ENCODE measurements at places on chromosomes 4 and X. TPM values are rescaled to one million over a fixed set of nuclear protein-coding genes. Genes with fewer than 3 reads are reported as not detected.

GRCh38 chr4:147901388-147901787, 169.5 kb downstream of the ARHGAP10 start:
- DNase-seq = no peak
- H3K27ac ChIP-seq = no peak overlapping the region
- H3K27me3 ChIP-seq = no peaks in the 10 kb centered on the region
- no peaks in the 10 kb centered on the region for H3K36me3 ChIP-seq
- no peak overlapping the region for H3K4me3 ChIP-seq

GRCh38 chrX:18676470-18676869, 4.6 kb upstream of the RS1 start:
- H3K4me1 ChIP-seq = no peaks in the 10 kb centered on the region
- no peak overlapping the region for H3K27ac ChIP-seq
- H3K27me3 ChIP-seq = no peaks in the 10 kb centered on the region

- no peak overlapping the region for H3K27ac ChIP-seq
- no peaks in the 10 kb centered on the region for H3K4me1 ChIP-seq
- H3K4me3 ChIP-seq = no peak overlapping the region
- no peaks in the 10 kb centered on the region for H3K36me3 ChIP-seq
- no peaks in the 10 kb centered on the region for H3K27me3 ChIP-seq
Measured at GRCh38 chrX:7704205-7704604, 138.8 kb upstream of the VCX start.

DNA sequence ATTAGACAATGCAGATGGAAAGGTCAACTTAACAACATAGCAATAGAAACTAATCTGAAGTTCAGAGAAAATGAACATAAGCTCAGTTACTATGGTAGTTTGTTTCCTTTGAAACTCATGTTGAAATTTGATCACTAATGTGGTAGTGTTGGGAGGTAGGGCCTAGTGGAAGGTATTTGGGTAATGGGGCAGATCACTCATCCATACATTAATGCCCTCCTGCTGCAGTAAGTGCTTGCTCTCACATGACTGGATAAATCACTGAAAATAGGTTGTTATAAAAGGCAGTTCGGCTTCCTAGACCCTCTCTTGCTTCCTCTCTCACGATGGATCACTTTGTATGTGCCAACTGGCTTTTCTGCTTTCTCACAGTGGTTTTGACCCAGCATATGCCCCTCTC, 567.4 kb upstream of the GALNT7 start:
- H3K27ac ChIP-seq = no peak overlapping the region
- no peak overlapping the region for H3K4me3 ChIP-seq
- no peaks in the 10 kb centered on the region for H3K36me3 ChIP-seq

GRCh38 chr4:25101836-25102235, 58.4 kb downstream of the SEPSECS start:
- DNase-seq = no peak
- H3K36me3 ChIP-seq = no peaks in the 10 kb centered on the region
- no peaks in the 10 kb centered on the region for H3K27me3 ChIP-seq
- H3K4me3 ChIP-seq = no peak overlapping the region
- H3K27ac ChIP-seq = no peak overlapping the region

DNA sequence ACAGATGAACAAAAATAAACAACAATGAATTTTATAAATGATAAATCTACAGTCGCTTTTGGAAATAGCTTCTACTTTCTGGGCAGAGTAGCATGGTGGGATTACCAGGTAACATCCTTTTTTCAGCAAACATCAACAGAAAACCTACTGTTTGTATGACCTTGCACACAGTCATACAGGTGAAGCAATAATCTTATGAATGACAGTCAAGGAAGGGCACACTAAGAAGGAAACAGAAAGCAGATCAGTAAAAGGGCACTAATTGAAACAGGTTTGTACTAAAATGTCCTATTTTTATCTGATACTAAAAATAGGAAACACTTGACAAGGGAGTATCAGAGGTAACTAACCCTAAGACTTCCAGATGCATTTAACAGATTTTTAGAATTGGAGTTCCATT, 108.9 kb downstream of the DLG3 start:
- no peak overlapping the region for H3K4me3 ChIP-seq
- peaks cover 4% of the 10 kb centered on the region for H3K4me1 ChIP-seq
- no peaks in the 10 kb centered on the region for H3K36me3 ChIP-seq
- DNase-seq = no peak
- no peaks in the 10 kb centered on the region for H3K27me3 ChIP-seq

GRCh38 chr4:54446581-54446980, 211.2 kb upstream of the KIT start:
- no peaks in the 10 kb centered on the region for H3K27me3 ChIP-seq
- no peaks in the 10 kb centered on the region for H3K36me3 ChIP-seq
- H3K4me3 ChIP-seq = no peak overlapping the region
- no peak overlapping the region for H3K27ac ChIP-seq
- no peaks in the 10 kb centered on the region for H3K4me1 ChIP-seq

- no peaks in the 10 kb centered on the region for H3K36me3 ChIP-seq
- H3K4me1 ChIP-seq = no peaks in the 10 kb centered on the region
- H3K27ac ChIP-seq = no peak overlapping the region
- no peaks in the 10 kb centered on the region for H3K27me3 ChIP-seq
- H3K4me3 ChIP-seq = no peak overlapping the region
Measured at GRCh38 chr4:123209436-123209835, 187.2 kb upstream of the SPRY1 start.

GRCh38 chrX:146189371-146189770, 371.7 kb downstream of the SLITRK2 start:
- no peak overlapping the region for H3K4me3 ChIP-seq
- DNase-seq = no peak
- no peak overlapping the region for H3K27ac ChIP-seq
- no peaks in the 10 kb centered on the region for H3K27me3 ChIP-seq

DNA sequence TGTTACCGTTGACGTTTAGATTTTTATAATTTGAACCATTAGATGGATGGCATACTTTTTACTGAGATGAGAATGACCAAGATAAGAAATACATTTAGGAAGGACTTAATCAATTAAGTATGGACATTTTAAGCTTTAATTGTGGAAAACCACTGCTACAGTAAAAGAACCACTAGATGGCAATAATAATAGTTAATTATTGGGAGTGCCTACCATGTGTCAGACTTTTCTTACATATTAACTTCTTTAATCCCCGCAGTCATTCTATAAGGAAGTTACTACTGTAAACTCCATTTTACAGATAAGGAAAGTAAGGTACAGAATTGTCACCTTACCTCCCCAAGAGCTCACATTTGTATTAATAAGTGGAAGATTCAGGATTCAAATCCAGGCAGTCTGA, 48.5 kb upstream of the MYOZ2 start:
- no peaks in the 10 kb centered on the region for H3K36me3 ChIP-seq
- DNase-seq = no peak
- H3K27me3 ChIP-seq = peaks cover 2% of the 10 kb centered on the region
- no peaks in the 10 kb centered on the region for H3K4me1 ChIP-seq
- H3K27ac ChIP-seq = no peak overlapping the region

DNA sequence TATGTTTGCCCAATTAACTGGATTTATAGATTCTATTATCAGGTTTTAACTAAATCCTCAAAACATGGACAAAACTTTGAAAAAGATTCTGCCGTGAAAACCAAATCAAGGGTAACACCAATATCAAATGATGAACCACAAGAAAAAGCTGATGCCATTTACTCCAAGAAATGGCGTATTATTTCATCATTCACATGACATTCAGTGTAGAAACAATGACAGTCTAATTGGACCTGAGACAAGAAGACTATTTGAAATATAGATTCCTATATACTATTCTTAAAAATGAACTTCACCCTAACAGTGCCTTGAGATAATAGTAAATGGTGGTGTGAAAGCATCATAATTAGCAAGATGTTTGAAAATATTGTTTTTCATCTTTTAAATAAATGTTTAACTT, 4.8 kb downstream of the SLC25A31 start:
- no peaks in the 10 kb centered on the region for H3K4me1 ChIP-seq
- no peak overlapping the region for H3K4me3 ChIP-seq
- DNase-seq = no peak
- no peak overlapping the region for H3K27ac ChIP-seq

- no peak overlapping the region for H3K4me3 ChIP-seq
- no peaks in the 10 kb centered on the region for H3K36me3 ChIP-seq
- no peak for DNase-seq
- H3K27me3 ChIP-seq = no peaks in the 10 kb centered on the region
- H3K4me1 ChIP-seq = no peaks in the 10 kb centered on the region
Measured at GRCh38 chr4:148270630-148271029, 171.6 kb downstream of the NR3C2 start.

GRCh38 chr4:38111717-38112116, 151.5 kb downstream of the PTTG2 start:
- H3K27ac ChIP-seq = no peak overlapping the region
- H3K4me3 ChIP-seq = no peak overlapping the region

GRCh38 chr4:119238068-119238722, 25.7 kb downstream of the USP53 start:
- H3K27ac ChIP-seq = no peak overlapping the region
- peaks cover 4% of the 10 kb centered on the region for H3K4me1 ChIP-seq
- no peaks in the 10 kb centered on the region for H3K27me3 ChIP-seq
- H3K36me3 ChIP-seq = peaks cover 1% of the 10 kb centered on the region
- no peak for DNase-seq
- no peak overlapping the region for H3K4me3 ChIP-seq

DNA sequence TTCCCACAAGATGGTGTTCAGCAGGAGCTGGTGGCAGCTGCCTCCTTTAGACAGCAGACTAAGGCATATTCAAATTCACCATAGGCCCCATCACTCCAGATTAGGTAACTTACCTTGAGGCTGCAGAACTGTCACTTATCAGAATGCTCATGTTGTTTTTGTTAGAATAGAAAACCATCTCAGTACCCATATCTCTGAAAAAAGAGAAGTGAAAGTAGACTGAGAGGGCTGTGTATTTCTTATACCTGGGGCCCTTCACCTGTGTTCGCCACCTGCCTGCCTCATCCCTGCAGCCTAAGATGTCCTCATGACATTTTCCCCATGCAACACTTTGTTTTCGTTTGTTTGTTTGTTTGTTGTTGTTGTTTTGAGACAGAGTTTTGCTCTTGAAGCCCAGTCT, 32.9 kb upstream of the SPRY1 start:
- DNase-seq = no peak
- H3K36me3 ChIP-seq = no peaks in the 10 kb centered on the region

- H3K27ac ChIP-seq = no peak overlapping the region
- no peaks in the 10 kb centered on the region for H3K36me3 ChIP-seq
- H3K4me1 ChIP-seq = no peaks in the 10 kb centered on the region
- DNase-seq = no peak
- H3K4me3 ChIP-seq = no peak overlapping the region
Measured at GRCh38 chrX:29528281-29528680, 687.1 kb upstream of the MAGEB2 start.

DNA sequence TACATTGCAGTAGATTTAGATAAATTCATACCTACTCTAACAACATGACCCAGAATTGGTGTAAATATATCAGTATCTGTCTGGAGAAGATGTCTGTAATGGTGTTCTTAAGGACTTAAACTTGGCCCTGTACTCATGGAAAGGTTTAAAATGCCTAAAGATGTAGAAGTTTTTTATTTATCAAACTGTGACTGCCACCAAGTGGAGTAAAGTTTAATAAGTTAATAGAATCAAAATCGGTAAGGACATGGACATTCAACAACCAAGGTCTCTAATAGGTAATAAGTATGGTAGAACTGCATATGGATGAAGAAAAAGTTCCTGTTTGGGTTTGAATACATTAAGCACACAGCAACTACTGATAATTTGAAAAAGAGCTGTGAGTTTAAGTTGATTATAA, 474.0 kb upstream of the NDST3 start:
- H3K27ac ChIP-seq = no peak overlapping the region
- no peaks in the 10 kb centered on the region for H3K4me1 ChIP-seq
- no peak overlapping the region for H3K4me3 ChIP-seq

DNA sequence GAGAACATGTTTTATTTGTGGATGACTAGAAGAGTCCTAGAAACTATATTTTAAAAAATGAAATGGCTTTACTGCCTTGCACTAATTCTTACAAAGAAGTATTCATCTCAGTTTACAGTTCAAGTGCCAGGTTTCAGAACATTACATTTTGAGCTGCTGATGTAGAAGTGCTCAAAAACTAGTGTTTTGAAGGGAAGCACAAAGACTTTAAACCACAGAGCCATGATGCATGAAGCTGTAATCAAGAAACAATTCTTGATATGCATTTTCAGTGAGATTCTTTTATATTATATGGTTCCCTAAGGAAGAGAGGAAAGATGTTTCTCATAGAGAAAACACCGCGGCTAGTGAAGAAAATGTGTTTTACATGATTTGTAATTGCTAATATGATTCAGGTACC, 1163.0 kb downstream of the RAPGEF2 start:
- no peak overlapping the region for H3K4me3 ChIP-seq
- DNase-seq = no peak
- H3K36me3 ChIP-seq = no peaks in the 10 kb centered on the region
- no peaks in the 10 kb centered on the region for H3K27me3 ChIP-seq
- no peak overlapping the region for H3K27ac ChIP-seq

DNA sequence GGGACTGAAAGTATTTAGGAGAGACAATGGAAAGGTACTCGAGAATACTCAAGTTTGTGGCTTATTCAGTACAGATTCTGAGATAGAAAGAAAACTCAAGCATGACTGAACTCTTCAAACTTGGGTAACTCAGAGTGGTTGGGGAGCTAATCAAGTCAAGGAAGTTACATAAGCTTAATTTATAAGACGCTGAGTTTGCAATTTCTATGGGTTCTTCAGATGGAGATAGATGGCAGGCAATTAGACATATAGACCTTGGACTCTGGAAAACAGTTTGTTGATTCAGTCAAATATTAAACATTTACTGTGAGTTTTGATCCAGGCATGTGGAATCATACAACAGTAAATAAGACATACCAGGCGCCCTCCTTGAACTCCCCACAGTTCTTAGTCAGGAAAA, 1749.9 kb upstream of the TENM3 start:
- no peaks in the 10 kb centered on the region for H3K4me1 ChIP-seq
- H3K36me3 ChIP-seq = no peaks in the 10 kb centered on the region
- no peak overlapping the region for H3K4me3 ChIP-seq
- H3K27ac ChIP-seq = no peak overlapping the region

GRCh38 chr4:173698557-173699262, 168.7 kb upstream of the HAND2 start:
- no peaks in the 10 kb centered on the region for H3K27me3 ChIP-seq
- DNase-seq = no peak

- H3K36me3 ChIP-seq = no peaks in the 10 kb centered on the region
- no peak overlapping the region for H3K4me3 ChIP-seq
- no peaks in the 10 kb centered on the region for H3K27me3 ChIP-seq
- no peaks in the 10 kb centered on the region for H3K4me1 ChIP-seq
Measured at GRCh38 chr4:119191505-119191904, 21.0 kb upstream of the USP53 start.

The GABRG1 gene
- 0.05 TPM for total RNA-seq

The F11 gene
- total RNA-seq = 207 TPM

The GC gene
- total RNA-seq = 2,843 TPM

The SMIM10L2A gene
- 0.17 TPM for total RNA-seq

The FAM9C gene
- total RNA-seq = not detected

The CNKSR2 gene
- total RNA-seq = 2.1 TPM

The CLTRN gene
- total RNA-seq = 3.0 TPM

The CYTL1 gene
- total RNA-seq = not detected

All from liver (tissue), 10 donors.